Kidney glomerular epithelial cell (primary cell): ENCODE measurements at places on chromosomes 4 and X.

- DNase-seq = no peak
Observed at GRCh38 chr4:147589586-147589985, 27.6 kb upstream of the TMEM184C start.

GRCh38 chrX:2442694-2443093 lies 58.1 kb downstream of the DHRSX start:
- no peak for DNase-seq

DNA sequence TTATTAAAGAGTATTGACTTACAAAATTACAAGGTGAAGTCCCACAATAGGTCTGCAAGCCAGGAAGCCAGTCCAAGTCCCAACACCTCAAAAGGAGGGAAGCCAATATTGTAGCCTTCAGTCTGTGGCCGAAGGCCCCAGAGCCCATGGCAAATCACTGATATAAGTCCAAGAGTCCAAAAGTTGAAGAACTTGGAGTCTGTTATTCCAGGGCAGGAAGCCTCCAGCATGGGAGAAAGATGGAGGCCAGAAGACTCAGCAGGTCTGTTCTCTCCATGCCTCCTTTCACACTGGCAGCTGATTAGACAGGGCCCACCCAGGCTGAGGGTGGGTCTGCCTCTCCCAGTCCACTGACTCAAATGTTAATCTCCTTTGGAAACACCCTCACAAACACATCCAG lies 18.1 kb downstream of the TDO2 start:
- DNase-seq = no peak

- DNase-seq = peak; percentile 94
Observed at GRCh38 chr4:89753601-89754066, 83.3 kb downstream of the SNCA start.

- no peak for DNase-seq
Observed at GRCh38 chrX:10538831-10539230, 81.6 kb downstream of the MID1 start.

- DNase-seq = no peak
Observed at GRCh38 chr4:61933527-61933926, 733.4 kb downstream of the ADGRL3 start.

DNA sequence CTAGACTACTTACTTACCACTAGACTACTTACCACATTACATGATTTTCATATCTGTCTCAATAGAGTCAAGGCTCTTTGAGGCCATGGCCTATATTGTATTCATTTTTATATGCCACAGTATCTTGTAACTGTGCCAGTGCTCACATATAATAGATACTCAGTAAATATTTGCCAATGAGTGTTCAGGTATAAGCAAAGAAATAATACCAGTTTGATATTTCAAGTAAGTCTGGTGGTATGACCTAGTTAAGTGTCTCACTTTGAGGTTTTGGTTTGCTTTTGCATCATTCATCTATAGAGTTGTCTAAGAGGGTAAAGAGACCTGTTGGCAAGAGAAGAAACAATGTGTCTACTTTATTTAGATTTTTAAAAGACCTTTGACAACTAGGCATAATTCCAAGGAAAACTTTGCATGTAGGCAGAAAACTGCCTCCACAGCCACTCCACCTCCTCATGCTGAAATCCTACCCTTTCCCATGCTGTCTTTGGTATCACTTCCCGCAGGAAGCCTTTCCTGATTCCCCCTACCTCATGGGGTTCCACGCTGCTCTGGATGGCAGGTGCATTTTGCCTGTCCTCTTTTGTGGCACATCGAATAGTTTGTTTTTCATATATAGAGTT lies 91.3 kb upstream of the KLHL13 start:
- no peak for DNase-seq

- DNase-seq = peak; percentile 45
Observed at GRCh38 chr4:184355111-184355604, 119.2 kb downstream of the IRF2 start.

DNA sequence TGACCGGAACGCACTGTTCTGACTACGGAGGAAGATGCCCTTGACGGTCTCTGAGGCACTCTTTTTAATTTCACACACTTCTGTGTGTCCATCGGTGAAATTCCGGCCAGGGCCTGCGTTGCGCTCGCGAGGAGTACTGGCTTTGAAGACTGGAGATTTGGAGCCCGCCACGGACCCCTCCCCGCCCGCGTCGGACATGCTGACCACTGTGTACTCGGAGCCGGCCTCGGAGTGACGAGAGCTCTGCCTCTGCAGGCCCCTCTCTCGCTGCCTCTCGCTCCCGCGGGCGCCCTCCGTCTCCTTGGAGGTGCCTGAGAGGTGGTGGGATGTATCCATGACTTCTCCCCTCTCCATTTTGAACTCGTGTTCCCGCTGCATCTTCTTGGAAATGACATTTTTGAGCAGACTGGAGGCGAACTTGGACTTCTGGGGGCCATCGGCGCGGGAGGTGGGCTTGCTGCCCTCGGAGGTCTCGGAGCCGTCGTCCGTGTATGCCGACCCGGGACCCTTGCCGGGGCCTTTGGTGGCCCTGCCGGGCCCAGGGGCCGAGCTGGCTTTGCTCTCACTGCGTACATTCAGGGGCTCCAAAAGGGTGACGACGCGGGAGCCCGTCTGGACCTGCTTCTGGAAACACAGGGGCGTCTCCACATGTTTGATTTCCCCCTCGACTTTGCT lies 5.7 kb downstream of the C4orf54 start:
- DNase-seq = no peak

DNA sequence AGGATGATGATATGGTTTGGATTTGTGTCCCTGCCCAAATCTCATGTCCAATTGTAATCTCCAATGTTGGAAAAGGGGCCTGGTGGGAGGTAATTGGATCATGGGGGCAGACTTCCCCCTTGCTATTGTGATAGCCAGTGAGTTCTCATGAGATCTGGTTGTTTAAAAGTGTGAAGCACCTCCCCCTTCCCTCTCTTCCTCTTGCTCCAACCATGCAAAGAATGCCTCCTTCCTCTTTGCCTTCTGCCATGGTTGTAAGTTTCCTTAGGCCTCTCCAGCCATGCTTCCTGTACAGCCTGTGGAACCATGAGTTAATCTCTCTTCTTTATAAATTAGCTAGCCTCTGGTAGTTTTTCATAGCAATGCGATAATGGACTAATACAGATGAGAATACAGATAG lies 19.7 kb upstream of the ALG13 start:
- no peak for DNase-seq

DNA sequence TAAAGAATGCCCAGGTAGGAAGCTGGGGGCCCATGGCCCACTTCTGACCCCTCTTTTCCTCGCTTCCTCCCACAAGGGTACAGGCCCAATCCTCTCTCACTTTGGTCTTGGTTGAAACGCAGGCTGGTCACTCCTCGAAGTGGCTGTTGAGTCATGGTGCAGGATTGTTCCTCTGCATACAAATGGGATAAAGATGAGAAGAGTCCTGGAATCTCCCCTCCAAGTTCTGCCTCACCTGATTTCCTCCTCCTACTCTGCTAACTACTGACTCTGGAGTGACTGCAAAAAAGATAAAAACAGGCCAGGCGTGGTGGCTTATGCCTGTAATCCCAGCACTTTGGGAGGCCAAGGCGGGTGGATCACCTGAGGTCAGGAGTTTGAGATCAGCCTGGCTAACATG lies 1.7 kb downstream of the WDR45 start:
- DNase-seq = no peak

GRCh38 chr4:2803624-2804448 lies 11.0 kb downstream of the SH3BP2 start:
- DNase-seq = no peak

- no peak for DNase-seq
Observed at GRCh38 chrX:154396973-154397887, 947 bp upstream of the RPL10 start.

GRCh38 chrX:154114652-154115051 lies 17.1 kb upstream of the MECP2 start:
- no peak for DNase-seq

DNA sequence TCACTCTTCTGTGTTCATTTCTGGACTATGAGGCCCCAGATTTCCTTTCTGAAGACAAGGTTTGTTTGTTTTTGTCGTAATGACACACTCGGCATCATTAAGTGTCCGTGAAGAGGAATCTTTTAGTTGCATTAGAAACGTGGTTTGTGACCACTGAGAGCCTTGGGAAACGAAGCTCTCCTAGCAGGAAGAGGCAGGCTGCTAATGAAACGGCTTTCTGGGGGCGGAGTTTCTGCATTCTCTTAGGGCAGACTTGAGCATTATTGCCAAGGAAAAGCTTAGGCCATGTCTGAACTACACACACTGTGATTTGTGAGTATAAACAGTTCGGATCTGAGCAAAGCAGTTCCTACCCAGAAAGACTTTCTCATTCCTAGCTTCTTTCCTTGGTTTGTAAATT lies 64.0 kb downstream of the SOX3 start:
- DNase-seq = no peak

GRCh38 chr4:166091146-166091545 lies 218.1 kb downstream of the TLL1 start:
- no peak for DNase-seq

DNA sequence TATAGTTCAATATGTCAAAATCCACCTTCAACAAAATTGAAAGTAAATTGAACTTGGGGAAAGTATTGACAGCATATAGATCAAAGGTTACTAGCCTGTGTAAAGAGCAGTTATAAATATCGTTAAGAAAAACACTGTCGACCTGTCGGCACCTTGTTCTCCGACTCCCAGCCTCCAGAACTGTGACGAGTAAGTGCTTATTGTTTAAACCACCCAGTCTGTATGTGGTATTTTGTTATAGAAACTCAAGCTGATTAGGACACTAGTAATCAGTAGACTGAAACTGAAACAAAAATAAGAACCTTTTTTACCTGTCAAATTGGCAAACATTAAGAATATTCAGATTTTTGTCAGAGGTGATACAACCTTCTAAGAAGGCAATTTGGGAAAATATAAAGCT lies 17.0 kb downstream of the HTT start:
- no peak for DNase-seq

DNA sequence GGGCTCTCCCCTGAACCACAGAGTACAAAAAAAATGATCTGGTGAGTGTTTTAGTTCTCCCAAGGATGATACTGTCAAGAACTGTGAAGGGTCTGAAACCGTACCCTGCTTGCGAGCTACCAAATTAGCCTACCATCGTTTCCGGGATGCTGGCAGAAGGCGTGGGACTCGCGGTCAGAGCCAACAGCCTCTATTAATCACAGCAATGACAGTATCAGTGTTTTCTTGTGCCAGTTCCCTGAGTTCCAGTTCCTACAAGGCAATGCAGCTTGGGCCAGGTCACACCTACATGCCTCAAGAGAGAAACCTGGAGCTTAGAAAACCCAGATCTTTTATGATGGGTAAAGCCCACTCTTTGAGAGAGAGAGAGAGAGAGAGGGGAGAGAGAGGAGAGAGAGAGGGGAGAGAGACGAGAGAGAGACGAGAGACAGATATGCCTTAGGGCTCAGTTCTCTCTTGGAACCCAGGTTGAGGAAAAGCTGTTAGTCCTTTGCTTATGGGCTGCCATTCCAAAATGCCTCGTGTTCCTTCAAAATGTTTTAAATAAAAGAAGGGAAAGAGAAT lies 327.8 kb downstream of the ARHGAP10 start:
- DNase-seq = no peak

GRCh38 chr4:48798117-48798516 lies 18.0 kb upstream of the FRYL start:
- no peak for DNase-seq

DNA sequence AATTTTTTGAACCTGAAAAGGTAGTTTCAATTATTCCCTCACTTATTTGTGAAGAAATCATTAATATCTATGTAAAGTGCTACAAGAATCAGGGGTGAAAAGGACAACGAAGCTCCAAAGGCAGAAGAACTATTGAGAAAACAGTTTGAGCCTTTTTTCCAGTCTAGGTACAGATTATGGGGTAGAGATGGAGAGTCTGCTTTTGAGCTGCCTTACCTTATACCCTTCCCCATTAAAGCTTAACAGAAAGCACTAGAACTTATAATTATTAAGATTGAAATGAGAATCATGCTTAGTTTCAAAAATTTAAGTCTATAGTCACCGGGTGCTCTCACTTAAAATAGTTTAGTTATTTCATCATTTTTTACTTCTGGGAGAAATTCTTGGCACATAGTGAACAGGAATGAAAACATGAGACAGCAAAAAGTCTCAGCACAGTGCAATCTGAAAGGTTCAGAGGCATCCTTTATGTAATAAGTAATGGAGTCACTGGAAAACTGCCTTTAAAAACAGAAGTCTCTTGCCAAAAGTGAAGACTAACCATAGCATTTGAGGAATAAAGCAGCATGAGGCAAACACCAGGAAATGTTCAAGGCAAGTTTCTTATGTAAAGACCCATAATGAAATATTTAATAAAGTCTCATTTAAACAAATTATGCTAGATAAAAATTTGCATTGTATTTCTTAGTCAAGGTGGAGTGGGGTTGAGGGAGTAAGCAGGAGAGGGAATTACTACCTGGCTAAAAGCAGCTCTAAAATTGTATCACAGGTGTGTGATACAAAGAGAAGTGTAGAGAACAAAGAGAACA lies 5.1 kb upstream of the DCLK2 start:
- peak; percentile 92 for DNase-seq

DNA sequence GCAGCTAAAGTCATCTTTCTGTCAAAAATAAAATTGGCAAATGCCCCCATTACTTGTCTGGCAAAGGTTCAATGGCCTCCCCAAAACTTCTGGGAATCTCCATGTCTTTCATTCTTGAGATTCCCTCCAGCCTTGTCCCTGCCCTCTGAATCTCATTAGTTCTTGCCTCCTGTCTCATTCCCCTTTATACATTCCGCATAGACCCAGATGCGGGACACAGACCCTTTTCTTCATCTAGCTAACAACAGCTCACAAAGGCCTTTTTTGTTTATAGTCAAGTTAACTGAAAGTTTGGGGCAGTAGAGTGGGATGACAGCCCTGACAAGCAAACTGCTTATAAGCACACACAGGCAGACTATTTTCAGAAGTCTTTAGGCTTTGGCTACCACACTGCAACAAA lies 306.1 kb upstream of the FAM241A start:
- no peak for DNase-seq

GRCh38 chr4:122663814-122664610 lies 43.1 kb upstream of the IL21 start:
- DNase-seq = no peak

DNA sequence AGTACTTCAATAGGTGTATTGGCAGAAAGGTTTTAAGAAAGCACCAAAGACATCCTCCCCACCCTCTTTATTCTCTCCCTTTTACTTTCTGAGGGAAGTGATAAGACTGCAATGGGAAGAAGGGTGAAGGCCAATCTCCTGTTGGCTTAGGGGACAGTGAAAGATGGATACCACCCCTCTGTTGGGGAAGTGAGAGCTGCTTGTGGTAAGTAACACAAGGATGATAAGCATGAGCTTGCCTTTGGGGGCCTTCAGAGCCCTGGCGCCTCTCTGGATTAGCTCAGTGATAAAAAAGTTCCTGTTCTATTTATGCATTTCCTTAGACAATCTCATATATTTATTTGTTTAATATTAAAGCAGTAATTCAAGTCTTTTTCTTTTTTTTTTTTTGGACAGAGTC lies 5.2 kb upstream of the KLF8 start:
- DNase-seq = no peak

GRCh38 chr4:59823311-59823710 lies 1376.8 kb upstream of the ADGRL3 start:
- no peak for DNase-seq

GRCh38 chrX:150410513-150410912 lies 47.4 kb downstream of the MAMLD1 start:
- DNase-seq = no peak
